ENCODE measurements at places on chromosomes 6 and 20.

GRCh38 chr20:45407783-45408645 lies at the start of gene DBNDD2:
Gene DBNDD2 (plus strand): TSS chr20:45408289. CDS start chr20:45408468, 179 bp downstream.
- DNase-seq = no peak

GRCh38 chr20:1328680-1329330 lies at the start of gene SDCBP2:
Gene SDCBP2 (minus strand): TSS chr20:1329139. CDS start chr20:1320416, 8,723 bp downstream.
- no peak for DNase-seq

DNA sequence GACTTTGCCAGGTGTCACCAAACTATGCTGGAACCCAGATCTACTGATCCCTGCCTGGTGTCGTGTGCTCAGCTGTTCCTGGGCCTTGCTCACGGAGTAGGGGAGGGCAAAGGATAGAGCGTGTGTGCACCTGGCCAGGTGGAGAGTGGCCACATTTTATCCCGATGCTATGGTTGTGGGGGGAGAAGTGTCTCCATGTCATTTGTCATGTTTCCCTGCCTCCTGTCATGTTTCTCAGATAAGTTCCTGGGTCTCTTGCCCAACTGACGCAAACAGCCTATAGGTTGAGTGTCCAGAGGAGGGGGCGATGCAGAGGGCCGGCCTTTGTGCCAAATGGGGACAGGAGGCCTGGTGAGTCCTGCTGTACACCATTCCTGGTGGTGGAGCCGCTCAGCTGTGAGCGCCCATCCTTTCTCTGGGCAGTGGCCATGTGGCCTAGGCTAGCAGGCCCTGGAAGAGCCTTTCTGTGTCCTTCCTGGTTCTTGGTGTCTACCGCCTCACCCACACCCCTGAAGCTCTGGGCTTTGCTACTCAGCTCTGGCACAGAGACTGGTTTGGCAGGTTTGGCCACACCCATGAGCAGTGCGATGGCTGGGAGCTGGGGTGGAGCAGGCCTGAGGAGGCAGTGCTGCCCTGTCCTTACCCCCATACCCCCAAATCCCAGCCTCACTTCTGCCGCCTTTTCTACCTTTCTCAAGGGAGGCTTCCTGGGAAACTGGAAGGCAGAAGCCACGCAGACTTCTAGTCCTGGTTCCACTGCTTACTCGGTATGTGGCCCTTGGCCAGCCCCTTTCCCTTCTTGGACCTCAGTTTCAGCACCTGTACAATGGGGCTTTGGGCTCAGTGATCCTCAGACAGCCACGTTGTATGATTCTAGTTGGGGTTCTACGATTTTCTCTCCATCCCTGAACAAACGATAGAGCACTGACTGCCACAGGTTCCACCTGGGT lies 32.3 kb upstream of the EPB41L1 start:
- no peak for DNase-seq

GRCh38 chr6:11064836-11065235 lies 20.7 kb upstream of the ELOVL2 start:
- DNase-seq = no peak

GRCh38 chr6:136963259-136963658 lies 41.2 kb downstream of the SLC35D3 start:
- no peak for DNase-seq

DNA sequence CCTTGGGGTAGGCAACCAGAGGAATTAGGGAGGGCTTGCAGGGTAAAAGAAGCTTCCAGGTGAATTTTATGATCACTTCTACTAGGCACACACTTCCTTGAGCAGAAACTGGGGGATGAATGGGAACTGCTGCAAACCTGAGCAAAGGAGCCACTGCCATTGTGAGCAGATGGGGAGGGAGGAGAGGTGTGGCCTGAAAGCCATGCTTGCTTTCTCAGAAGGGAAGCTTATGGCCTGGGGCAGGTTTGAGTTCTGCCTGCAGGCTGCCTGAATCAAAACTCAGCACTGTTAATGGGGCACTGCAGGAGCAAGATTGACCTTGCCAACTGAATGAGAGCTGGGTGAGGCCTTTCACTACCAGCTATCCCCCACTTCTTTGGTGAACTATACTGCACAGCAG lies 328.1 kb downstream of the NKAIN2 start:
- no peak for DNase-seq

- no peak for DNase-seq
These were observed 186.8 kb downstream of the FRK start for GRCh38 chr6:115873901-115874300.

DNA sequence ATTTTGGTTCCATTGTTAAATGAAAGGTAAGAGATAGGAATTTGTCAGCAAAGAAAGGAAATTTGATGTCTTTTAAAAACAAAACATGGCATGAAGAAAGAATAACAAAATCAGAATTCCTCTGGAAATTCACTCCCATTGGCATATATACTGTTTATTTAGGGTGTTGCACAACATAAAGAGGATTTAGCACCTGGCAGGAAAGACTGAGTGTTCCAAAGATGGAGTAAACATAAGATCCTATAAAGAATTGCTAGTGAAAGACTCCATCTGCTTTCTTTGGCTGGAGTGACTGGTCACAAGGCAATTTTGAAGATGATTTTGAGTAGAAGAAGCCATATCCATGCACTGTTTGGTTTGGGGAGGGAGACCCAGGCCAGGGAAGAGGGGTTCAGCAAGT lies 62.4 kb downstream of the CD24 start:
- DNase-seq = no peak

GRCh38 chr20:36777167-36777566 lies 3.6 kb upstream of the DSN1 start:
- no peak for DNase-seq

- no peak for DNase-seq
These were observed 15.4 kb downstream of the PTK7 start for GRCh38 chr6:43091436-43091991.

DNA sequence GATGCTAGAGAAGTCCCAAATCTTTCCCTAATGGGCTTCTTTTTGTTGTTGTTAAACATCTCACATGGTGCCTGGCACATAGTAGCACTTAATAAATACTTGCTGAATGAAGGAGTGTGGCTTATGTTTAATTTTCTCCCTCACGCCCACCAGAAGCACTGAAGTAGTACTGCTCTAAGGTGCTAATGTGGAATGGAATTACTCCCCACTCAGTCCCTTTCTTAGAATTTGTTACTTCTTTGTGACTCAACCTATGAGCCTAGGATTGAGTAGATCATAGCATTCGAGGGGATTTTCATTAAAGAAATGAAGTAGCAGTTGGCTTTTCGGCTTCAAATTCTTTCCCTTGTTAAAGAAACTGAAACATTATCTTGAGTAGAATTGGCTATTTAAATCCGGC lies 192.8 kb downstream of the CLIC5 start:
- no peak for DNase-seq

DNA sequence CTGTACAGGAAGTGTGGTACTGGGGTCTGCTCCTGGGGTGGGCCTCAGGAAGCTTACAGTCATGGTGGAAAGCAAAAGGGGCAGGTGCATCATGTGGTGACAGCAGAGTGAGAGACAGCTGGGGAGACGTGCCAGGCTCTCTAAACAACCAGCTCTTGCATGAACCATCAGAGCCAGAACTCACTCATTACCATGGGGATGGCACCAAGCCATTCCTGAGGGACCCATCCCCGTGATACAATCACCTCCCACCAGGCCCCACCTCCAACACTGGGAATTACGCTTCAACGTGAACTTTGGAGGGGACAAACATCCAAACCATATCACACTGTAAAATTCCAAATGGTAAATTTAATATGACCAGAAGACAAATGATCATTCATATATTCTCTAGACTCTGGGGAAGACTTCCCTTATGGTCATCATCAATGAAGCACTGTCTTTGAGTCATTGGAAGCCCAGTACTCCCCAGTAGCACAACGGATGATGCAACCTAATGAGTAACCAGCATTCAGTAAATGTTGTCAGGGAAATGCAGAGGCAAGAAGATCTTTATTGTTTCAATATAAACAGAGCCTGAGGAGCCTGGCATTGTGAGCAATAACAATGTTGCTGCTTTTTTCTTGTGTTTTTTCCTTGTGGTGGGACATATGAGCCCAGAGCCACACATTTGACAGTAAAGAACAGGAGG lies 48.2 kb upstream of the RALY start:
- DNase-seq = no peak

- DNase-seq = no peak
These were observed 64.7 kb upstream of the HS3ST5 start for GRCh38 chr6:114407426-114408035.

GRCh38 chr6:43951063-43951755 lies 176.0 kb downstream of the MRPL14 start:
- DNase-seq = peak; percentile 92

- no peak for DNase-seq
These were observed 579.2 kb downstream of the EPM2A start for GRCh38 chr6:145155873-145156782.

DNA sequence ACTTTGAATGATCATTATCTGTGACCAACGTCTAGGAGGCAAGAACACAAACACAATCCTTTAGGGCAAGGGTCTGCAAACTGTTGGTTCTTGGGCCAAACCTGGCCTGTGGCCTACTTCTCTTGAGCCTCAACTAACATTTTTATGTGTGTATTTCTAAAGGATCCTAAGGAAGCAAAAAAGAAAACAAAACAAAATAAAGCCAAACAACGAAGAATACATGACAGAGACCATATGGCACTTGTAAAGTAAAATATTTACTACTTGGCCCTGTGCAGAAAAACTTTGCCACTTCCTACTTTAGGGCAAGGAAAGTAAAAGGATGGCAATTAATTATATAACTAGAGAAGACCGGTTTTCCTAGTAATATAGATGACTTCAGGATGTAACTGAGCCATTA lies 1056.2 kb downstream of the EPHA7 start:
- DNase-seq = no peak

DNA sequence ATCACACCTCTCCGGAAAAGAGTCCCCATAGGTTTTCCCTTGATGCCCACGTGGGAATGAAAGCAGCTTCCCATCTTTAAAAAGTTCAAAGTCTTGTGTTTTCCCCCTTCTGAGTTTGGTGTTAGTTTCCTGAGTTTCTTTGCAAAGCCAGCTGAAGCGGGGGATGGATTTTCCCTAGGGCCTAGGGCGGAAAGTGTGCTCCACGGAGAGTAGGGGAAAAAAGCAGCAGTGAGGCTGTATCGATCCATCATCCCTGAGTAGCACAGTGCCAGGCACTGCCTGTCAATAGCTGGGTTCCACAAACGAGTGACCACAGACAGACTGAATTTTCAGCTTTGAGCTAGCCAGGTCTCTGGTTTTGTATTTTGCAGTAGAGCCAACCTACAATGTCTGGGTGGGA lies 1.3 kb downstream of the DAAM2 start:
- no peak for DNase-seq

DNA sequence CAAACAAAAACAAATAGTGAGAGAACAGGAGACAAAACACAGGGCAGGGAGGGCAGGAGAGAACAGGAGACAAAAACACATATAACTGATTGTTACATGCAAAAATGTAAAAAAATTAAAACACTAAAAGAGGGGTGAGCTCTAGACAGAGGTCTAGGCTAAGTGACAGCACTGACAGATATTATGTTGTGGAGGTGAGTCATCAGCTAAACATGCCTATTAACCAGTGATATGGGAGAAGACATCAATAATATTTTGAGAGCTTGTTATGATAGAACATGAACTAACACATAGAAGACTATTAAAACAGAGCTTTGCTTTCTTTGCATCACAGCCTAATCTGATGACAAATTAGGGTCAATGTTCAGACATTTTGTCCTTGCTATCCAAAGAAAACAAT lies 972.7 kb downstream of the PRIM2 start:
- DNase-seq = no peak

DNA sequence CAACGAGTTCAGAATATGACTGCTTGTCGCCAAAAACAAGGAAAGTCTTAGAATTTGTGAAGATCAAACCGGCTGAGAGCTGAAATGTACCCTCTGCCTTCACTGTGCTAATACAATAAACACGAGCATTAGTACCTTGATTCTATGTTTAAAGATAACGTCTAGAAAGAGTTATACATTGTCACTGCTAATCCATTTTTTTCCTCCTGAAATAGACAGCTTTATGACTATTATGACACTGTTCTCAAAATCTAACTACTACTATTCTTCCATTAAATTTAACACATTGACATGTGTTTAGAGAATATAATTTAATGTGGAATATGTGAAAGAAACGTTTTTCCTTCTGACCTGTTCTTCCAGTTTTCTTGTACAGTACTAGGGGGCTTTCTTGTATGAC lies 204.8 kb downstream of the UST start:
- DNase-seq = no peak

DNA sequence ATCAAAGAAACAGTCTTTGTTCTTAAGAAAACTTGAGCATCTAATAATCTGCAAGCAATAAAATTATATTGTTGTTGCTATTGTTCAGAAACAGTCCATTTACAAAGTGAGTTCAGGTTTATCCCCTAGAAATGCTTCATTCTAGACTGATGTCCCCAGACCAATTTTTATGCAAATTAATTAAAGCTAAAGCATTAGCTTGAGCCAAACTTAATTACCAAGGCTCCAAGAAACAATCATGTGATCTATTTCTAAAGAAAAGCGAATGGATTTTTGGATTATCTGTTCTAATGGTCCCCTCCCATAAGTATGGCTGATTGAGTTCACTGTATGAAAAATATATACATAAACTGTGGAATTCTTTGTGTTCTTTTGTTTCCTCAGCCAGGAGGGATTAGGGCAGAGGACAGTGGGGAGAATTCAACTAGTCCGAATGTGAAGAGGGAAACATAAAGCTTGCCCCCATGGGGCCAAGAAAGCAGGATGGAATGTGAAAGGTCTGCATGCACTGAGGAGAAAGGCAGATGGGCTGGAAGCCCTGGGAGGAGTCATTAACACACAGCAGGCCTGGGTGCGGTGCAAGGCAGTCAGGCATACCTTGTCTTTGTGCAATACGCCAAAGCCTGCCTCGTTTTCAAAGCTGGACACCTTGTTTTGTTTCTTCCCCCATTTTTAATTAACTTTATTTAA lies 597.1 kb downstream of the KIF16B start:
- no peak for DNase-seq

DNA sequence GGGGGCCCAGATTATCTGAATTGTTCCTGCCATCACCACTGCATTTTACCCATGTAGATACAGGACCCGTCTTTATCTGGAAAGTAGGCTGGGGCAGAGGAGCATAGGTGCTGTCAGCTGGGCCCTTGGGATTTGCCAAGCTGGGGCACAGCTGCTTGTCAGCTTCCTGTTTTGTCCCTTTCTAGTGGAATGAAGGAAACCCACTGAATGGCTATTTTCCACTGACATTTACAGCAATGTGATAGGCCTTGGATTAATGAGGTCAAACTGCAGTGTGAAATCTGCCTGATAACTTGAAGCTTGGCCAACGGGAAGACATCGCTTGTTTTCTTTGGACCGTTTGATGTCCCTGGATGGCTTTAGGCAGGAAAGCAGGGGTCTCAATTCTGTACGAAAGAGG lies 6.7 kb downstream of the PPP1R16B start:
- no peak for DNase-seq

- DNase-seq = no peak
These were observed 84.5 kb downstream of the DNAH8 start for GRCh38 chr6:38799529-38800184.

GRCh38 chr6:134247231-134247833 lies 70.6 kb downstream of the SGK1 start:
- no peak for DNase-seq

- DNase-seq = no peak
These were observed 45.9 kb upstream of the CENPW start for GRCh38 chr6:126293891-126294524.

GRCh38 chr20:35901678-35902544 lies 52.4 kb downstream of the SCAND1 start:
- DNase-seq = peak; percentile 56

- no peak for DNase-seq
These were observed 31.9 kb downstream of the TTI1 start for GRCh38 chr20:38001173-38001875.

GRCh38 chr20:62310757-62311121 lies 7.9 kb downstream of the ADRM1 start:
- DNase-seq = no peak

- DNase-seq = no peak
These were observed at the start of the genes DUSP15 and TTLL9 for GRCh38 chr20:31869942-31870725. Gene DUSP15 (minus strand): TSS chr20:31870527. CDS start chr20:31870337, 190 bp downstream. Gene TTLL9 (plus strand): TSS chr20:31870634. CDS start chr20:31871127, 493 bp downstream.
